Left lobe of liver (tissue), 2 donors: ENCODE measurements at places on chromosomes 6 and 20. TPM values are rescaled to one million over a fixed set of nuclear protein-coding genes. Genes with fewer than 3 reads are reported as not detected.
A peak's percentile ranks its signal among the peaks of the same experiment; 100 is the strongest.

DNA sequence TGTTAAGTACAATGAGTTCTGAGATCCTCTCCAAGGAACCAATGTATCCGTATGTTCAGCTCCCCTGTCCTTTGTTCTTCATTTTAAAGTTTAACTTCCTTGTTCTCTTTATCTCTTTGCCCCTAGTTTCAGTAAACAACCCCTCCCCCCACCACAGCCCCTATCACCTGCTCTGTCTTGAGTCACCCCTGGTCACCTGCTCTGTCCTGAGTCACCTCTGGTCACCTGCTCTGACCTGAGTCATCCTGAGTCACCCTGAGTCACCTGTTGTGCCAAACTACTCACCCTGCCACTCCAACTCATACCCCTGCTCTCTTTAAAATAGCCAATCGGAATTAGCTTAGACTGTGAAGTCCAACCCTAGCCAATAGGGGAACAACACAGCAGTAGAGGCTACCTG, 288.7 kb upstream of the CDYL start:
- no peak for DNase-seq

HLA-DOA gene
- 0.70 TPM for total RNA-seq

GRCh38 chr20:2195614-2196013, 94.0 kb downstream of the STK35 start:
- DNase-seq = no peak

DNA sequence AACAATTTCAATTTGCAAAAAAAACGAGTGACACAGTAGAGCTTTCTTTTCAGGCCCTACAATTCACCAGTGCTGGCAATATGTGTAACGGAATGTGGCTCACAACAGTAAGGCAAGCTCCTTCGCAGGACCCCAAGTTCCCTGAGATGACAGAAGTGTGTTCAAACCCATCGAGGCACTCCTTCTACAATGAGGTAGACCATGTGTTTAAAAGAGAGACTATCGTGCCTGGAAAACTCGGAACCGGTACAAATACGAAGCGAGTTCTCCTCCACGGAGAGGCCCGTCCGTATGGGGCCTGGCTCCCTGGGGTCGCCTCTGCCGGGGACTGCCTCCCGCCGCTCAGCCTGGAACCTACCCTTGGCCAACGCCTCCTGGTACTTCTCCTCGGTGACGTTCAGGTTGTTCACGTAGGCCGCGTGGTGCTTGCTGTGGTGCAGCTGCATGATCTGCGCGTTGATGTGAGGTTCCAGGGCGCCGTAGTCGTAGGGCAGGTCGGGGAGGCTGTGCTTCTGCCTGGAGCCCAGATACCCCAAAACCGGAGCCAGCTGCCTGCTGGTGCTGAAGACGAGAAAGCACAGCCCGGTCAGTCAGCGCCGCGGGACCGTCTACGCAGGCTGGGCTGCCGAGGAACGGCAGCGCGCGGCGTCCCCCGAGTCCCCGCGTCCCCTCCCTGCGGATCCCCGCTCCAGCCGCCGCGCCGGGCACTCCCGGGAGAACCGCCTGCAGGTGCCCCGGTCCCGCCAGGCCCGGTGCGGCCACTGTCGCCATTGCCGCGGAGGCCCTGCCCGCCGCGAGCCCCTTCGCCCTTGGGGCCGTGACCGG, 526 bp downstream of the SOD2 start:
- peak; percentile 67 for DNase-seq
